Adrenal gland (tissue), 19 donors: ENCODE measurements at places on chromosomes 16 and 17. TPM values are rescaled to one million over a fixed set of nuclear protein-coding genes. Genes with fewer than 3 reads are reported as not detected.

EVI2B gene
- total RNA-seq, result 7.5 TPM

GRCh38 chr17:8151641-8152111, 528 bp downstream of the PER1 start:
- H3K4me3 ChIP-seq, result peak overlapping the region; percentile 46
- no peaks in the 10 kb centered on the region for H3K27me3 ChIP-seq
- H3K27ac ChIP-seq, result peak overlapping the region; percentile 100
- H3K4me1 ChIP-seq, result peaks cover 45% of the 10 kb centered on the region

- no peak overlapping the region for H3K27ac ChIP-seq
- no peak for DNase-seq
- H3K36me3 ChIP-seq, result no peaks in the 10 kb centered on the region
Observed at GRCh38 chr16:9817586-9817985, 364.6 kb downstream of the GRIN2A start.

DNA sequence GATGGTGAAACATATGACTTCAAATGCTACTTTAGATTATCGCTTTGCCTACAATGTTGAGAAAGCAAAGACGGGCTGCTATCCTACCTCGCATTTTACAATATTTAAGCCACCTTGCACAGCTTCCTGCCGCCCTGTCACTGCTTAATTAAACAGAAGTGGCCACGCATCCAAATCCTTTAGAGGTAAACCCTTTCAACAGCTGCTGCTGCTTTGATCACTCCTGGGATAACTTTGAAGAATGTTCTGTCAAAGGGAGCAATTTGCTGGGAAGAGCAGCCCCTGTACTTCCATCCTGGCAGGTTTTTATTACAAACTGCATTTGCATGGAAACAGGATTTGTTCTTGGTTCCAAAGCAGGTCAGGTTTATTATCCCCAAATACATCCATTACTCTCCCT, 24.2 kb upstream of the SSTR2 start:
- H3K27ac ChIP-seq, result no peak overlapping the region
- H3K27me3 ChIP-seq, result no peaks in the 10 kb centered on the region
- H3K4me3 ChIP-seq, result no peak overlapping the region

- H3K4me3 ChIP-seq, result peak overlapping the region; percentile 85
- no peaks in the 10 kb centered on the region for H3K36me3 ChIP-seq
- no peaks in the 10 kb centered on the region for H3K27me3 ChIP-seq
Observed at GRCh38 chr16:20740901-20741521, 607 bp downstream of the THUMPD1 start.

GRCh38 chr17:61058066-61058465, 341.6 kb upstream of the TBX2 start:
- no peak for DNase-seq
- H3K36me3 ChIP-seq, result no peaks in the 10 kb centered on the region
- H3K27me3 ChIP-seq, result no peaks in the 10 kb centered on the region
- H3K27ac ChIP-seq, result no peak overlapping the region

GRCh38 chr17:66904760-66905624, 59.5 kb upstream of the CACNG4 start:
- H3K4me1 ChIP-seq, result no peaks in the 10 kb centered on the region
- peak; percentile 23 for DNase-seq
- H3K27me3 ChIP-seq, result no peaks in the 10 kb centered on the region
- H3K27ac ChIP-seq, result no peak overlapping the region

GRCh38 chr17:28723159-28723835, 2.7 kb downstream of the TLCD1 start:
- H3K4me3 ChIP-seq, result no peak overlapping the region
- H3K36me3 ChIP-seq, result no peaks in the 10 kb centered on the region
- no peak overlapping the region for H3K27ac ChIP-seq
- DNase-seq, result no peak

- peaks cover 50% of the 10 kb centered on the region for H3K4me1 ChIP-seq
- no peak overlapping the region for H3K27ac ChIP-seq
- H3K27me3 ChIP-seq, result peaks cover 6% of the 10 kb centered on the region
- DNase-seq, result no peak
Observed at GRCh38 chr17:8122924-8123694, 797 bp downstream of the HES7 start.

GRCh38 chr17:77581480-77581879, 377.0 kb upstream of the TNRC6C start:
- no peak overlapping the region for H3K4me3 ChIP-seq
- no peaks in the 10 kb centered on the region for H3K4me1 ChIP-seq
- H3K27ac ChIP-seq, result no peak overlapping the region
- H3K36me3 ChIP-seq, result no peaks in the 10 kb centered on the region
- H3K27me3 ChIP-seq, result no peaks in the 10 kb centered on the region
- no peak for DNase-seq

- DNase-seq, result peak; percentile 67
- H3K4me3 ChIP-seq, result no peak overlapping the region
- H3K4me1 ChIP-seq, result peaks cover 25% of the 10 kb centered on the region
- no peaks in the 10 kb centered on the region for H3K36me3 ChIP-seq
- peak overlapping the region; percentile 47 for H3K27ac ChIP-seq
Observed at GRCh38 chr16:4805231-4805630, 2.8 kb upstream of the ROGDI start.

- DNase-seq, result no peak
- peaks cover 13% of the 10 kb centered on the region for H3K4me1 ChIP-seq
- H3K27ac ChIP-seq, result no peak overlapping the region
- no peaks in the 10 kb centered on the region for H3K27me3 ChIP-seq
- no peaks in the 10 kb centered on the region for H3K36me3 ChIP-seq
Observed at GRCh38 chr16:4481963-4482362, 5.8 kb downstream of the HMOX2 start.

- H3K4me3 ChIP-seq, result no peak overlapping the region
- H3K27ac ChIP-seq, result no peak overlapping the region
- H3K4me1 ChIP-seq, result no peaks in the 10 kb centered on the region
- no peak for DNase-seq
- H3K36me3 ChIP-seq, result no peaks in the 10 kb centered on the region
Observed at GRCh38 chr17:6989779-6990178, 6.1 kb upstream of the ALOX12 start.

GRCh38 chr17:12403881-12404398, 261.8 kb upstream of the MYOCD start:
- H3K36me3 ChIP-seq, result no peaks in the 10 kb centered on the region
- no peaks in the 10 kb centered on the region for H3K4me1 ChIP-seq
- H3K27ac ChIP-seq, result no peak overlapping the region
- DNase-seq, result no peak
- H3K4me3 ChIP-seq, result no peak overlapping the region

DNA sequence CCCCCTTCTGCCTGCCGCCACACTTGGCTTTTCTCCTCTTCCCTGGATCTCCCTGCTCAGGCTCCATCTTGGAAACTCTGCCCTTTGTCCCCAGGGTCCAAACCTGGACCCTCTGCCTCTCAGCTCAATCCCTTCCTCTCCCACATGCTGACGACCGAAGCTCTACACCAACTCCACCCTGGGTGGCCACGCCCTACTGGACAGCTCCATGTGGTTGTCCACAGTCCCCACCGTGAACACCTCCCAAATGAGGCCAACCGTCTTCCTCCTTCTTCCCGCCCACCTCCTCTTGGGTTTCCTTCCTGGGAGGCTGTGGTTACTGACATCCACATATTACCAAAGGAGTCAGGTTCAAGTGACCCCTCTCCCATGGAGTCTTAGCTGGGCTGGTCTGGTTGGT, 22.6 kb upstream of the MLKL start:
- H3K27me3 ChIP-seq, result no peaks in the 10 kb centered on the region
- no peak for DNase-seq
- H3K36me3 ChIP-seq, result no peaks in the 10 kb centered on the region
- H3K27ac ChIP-seq, result no peak overlapping the region
- H3K4me1 ChIP-seq, result no peaks in the 10 kb centered on the region

DNA sequence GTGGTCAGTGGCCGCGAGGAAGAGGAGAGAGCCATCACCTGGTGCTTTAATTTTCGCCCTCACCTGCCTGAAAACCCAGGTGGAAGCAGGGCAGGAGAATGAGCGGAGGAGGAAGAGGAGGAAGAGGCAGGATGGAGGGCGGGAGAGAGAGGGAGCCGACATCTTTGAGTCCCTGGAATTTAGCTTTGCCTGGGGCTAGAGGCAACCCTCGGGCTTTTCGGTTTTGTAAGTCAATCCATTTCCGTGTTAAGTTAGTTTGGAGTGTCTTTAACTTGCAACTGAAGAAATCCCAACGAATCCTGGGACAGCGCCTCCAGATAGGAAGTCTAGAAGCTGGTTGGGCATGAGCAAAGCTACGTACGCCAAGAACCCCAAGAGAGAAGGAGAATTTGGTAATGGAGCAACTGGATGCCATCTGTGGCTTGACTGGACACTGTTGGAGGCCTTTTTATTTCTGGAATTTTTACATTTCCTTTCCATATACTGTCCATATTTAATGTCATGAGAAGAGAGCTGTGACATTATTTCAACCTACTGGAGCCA, 36.9 kb upstream of the ATP2A3 start:
- H3K36me3 ChIP-seq, result no peaks in the 10 kb centered on the region
- H3K4me3 ChIP-seq, result no peak overlapping the region
- DNase-seq, result peak; percentile 34
- H3K27me3 ChIP-seq, result peaks cover 3% of the 10 kb centered on the region
